ENCODE measurements at places on chromosomes 2 and 18. TPM values are rescaled to one million over a fixed set of nuclear protein-coding genes. Genes with fewer than 3 reads are reported as not detected.

DNA sequence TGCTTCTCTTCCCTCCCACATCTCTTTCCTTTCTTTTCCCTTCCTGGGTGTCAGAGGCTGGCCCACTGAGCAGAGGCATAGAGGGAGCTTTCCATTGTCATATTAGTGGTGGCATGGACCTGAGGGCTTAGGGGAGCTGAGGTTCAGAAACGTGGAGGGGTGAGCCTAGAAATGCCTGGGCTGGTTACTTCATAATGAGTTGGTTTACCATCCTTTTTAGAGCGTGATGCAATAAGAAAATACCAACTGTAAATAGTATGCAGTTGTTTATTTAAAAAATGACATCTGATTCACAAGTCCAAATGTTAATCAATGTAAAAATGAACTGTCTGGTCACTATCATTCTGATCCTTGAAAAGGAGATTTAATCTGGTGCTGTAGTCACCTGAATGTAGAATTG is 46.3 kb downstream of the MYO1B start:
- no peak for DNase-seq

DNA sequence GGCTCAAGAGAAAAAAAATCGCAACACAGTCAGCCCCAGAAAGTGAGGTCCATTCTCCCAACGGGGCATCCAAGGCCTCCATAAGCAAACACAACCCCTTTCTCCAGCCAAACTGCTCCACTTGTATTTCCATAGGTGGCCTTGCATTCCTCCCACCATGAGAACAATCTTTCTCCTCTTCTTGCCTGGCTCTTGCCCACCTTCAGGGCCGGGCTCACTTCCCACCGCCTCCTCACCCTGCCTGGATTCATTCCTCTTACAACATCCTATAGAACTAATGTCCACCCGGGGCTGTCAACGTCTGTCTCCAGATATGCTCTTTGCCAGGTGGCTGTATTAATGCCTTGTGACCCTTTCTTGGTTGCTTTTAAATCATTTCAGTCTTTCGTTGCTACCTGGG is 124.5 kb downstream of the SMAD7 start:
- DNase-seq: peak; percentile 2

DNA sequence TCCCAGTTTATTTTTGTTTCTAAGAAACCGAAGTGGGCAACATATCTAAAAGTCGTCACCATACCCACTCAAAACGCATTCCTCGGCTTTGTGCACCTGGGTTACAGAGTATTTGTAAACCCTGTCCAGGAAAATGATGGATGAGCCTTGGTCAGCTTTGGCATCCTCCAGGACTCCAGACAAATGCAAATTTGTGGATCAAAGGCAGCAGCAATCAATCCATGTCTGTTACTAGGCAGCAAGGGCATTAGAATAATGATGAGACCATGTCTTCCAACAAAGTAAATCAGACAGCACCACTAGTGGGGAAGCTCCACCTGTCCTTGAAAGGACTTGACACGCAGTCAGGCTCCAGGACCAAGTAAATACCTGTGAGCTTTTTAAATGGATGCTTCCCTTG is 672.6 kb upstream of the GYPC start:
- no peak for DNase-seq

DNA sequence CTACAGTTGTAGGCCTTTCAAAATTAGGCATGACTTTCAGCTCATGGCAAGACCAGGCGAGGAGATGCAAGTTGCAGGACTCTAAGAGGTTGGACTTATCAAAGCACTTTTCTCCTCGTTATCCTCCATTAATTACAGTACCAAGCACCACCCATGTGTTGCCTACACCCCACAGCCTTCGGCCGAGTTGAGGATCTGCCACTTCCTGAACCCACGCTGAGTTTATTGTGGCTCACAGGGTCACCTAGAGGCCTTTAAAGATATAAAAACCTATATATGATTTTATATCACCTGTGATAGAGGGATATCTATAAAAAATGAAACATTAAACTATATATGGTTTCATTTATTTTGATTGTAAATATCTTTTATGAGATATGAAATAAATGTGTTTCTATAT is 2.6 kb downstream of the UGT1A10 start:
- no peak for DNase-seq

GRCh38 chr18:13202571-13202970 is 16.0 kb upstream of the LDLRAD4 start:
- no peak for DNase-seq

- no peak for DNase-seq
Measured at GRCh38 chr2:221818616-221819320, 246.7 kb upstream of the EPHA4 start.

GRCh38 chr18:11761553-11761952 is 72.5 kb downstream of the GNAL start:
- DNase-seq: no peak

DNA sequence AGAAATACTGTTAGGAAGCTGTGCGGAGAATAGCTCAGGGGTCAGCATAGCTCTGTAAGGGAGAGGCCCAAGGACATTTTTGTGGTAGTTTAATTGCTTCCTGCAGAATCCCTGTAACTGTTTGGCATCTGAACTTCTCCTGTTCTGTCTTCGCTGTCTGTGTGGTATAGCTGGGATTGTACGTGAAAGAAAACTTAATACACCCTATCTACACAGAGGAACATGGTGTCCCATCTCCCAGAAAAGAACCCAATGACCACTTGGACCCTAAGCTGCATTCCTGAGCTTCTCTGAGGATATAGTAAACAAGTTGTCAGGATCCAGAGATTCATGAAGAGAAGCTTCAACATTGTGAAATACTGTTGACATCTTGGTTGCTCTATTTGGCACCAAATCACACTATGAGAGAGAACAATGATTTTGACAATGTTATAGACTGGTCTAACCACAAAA is 81.3 kb downstream of the CDC42EP3 start:
- DNase-seq: no peak

- DNase-seq: no peak
Measured at GRCh38 chr2:234917211-234917975, 34.4 kb upstream of the SH3BP4 start.

DNA sequence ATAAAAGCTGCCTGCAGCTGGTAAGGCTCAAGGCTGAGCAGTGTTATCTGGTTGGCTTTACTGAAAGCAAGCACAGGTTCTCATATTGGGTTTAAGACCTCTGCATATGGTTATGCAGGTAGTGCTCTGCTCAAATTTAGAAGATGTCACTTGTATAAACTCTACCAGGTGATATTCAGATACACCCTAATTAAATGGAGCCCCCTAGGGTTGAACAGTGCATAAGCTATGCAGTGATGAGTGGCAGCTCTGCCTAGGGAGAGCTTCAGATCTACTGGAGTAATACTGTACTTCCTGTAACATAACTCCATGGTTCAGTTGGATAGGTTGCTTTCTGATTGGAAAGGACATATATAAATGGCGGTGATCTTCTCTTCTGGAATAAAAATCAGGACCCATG is 222.7 kb downstream of the CYRIA start:
- DNase-seq: no peak

- peak; percentile 40 for DNase-seq
Measured at GRCh38 chr2:9251154-9252001, 44.8 kb downstream of the ASAP2 start.

DNA sequence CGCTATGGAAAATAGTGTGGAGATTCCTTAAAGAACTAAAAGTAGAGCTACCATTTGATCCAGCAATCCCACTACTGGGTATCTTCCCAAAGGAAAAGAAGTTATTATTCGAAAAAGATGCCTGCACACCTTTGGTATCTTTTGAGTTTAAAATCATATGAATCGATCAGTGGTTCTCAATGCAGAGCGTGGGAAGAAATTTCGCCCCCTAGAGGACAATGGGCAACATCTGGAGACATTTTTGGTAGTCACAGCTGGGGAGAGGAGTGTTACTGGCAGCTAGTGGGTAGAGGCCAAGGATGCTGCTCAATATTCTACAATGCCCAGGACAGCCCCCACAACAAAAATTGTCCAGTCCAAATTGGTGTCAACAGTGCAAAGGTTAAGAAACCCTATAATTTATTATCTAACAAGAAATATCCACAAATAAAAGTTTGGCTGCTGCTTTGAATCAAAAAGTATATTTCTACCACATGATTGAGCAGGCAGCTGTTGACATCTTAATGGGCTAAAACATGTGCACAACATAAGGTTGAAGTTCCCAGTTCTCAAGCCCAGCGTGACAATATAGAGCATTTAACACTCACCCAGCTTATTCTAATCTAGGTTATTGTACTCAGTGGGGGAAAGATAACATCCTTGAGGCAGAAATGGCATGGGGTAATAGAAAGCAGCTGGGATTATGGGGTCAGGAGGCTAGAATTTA is 425.7 kb downstream of the LRATD1 start:
- no peak for DNase-seq

- DNase-seq: no peak
Measured at GRCh38 chr2:105541189-105542050, 142.6 kb upstream of the FHL2 start.

DNA sequence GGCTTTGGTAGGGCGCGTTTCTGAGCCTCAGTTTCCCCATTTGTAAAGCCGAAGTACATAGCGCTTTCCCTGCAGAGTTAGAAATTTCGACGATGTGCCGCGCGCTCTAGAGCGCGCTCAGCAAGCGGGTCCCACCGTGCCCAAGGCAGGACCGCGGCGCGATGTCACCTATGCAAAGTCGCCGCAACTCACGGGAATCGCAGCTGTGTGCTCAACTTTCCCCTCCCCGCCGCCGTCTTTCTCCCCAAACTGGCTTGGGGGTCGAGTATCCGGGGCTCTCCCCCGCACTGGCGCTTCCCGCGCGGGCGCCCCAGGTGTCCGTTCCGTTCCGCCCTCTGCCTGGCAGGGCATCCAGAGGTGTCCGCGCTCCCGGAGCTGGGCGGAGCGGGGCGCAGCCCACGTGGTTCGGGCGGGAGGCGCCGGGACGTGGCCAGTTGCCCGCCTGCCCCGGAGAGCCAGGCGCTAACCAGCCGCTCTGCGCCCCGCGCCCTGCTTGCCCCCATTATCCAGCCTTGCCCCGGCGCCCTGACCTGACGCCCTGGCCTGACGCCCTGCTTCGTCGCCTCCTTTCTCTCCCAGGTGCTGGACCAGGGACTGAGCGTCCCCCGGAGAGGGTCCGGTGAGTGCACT is at the start of gene MLPH:
Gene MLPH (plus strand): TSS at position 433 of the 630 bp plus-strand sequence. CDS start 6,176 bp downstream, outside the sequence.
- peak; percentile 82 for DNase-seq

- DNase-seq: no peak
Measured at GRCh38 chr2:142484111-142484510, 353.3 kb upstream of the LRP1B start.

GRCh38 chr2:7837237-7837760 is 844.6 kb upstream of the ID2 start:
- DNase-seq: peak; percentile 15

DNA sequence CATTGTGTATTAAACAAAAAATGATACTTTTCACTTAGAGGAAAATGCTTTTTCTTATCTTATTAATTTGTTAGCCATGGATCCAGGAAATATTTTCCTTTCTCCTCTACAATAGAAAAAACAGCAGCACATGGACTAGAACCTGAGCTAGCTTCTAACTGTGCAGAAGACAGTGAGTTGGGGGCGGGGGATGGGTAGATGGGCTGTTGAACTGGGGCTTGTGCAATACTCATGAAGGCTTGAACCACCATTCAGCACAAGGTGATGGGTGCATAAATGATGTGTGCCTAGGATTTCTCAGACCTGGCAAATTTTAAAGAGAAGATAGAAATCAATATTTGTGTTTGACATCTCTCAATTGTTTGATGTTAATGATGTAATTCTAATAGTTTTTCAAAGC is 42.0 kb downstream of the COL5A2 start:
- DNase-seq: no peak

DNA sequence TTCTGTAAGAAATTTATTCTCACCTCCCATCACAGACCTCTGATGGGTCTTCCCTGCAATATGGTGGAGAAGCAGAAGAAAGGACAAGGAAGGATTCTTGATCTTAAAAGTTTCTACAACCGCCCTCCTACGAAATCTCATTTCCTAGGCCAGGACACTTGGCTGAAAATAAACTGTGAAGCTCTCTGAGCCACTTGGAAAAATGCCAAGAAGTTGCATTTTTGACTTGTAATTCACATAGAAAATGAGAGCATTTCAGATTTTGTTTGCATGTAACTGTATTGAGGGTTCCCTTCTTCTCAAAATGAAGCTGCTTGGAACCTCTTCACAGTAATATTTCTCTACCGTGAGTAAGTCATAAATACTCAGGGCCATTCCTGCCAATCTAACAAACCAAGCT is 458.3 kb upstream of the SLC14A2 start:
- DNase-seq: peak; percentile 47

GRCh38 chr2:26477911-26478253 is at the start of gene OTOF:
OTOF (minus strand) TSS chr2:26478124.
- DNase-seq: peak; percentile 84

DNA sequence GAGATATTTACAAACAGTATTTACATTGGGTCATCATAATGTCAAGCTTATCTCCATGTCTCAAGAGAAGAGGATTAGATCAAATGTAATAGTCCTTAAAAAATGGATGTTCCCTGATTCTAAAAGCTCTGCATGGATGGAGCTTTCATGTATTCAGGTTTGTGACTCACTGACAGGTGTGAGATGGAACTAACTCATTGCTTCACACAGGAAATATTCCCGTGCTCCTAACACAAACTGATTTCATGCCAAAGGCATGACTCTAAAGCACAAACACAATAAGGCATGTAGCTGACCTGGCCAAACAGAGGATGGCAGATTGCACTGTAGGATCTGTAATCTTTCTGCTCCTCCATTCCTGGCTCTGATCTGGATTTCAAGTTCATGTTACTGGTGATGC is 110.0 kb downstream of the ALK start:
- no peak for DNase-seq

DNA sequence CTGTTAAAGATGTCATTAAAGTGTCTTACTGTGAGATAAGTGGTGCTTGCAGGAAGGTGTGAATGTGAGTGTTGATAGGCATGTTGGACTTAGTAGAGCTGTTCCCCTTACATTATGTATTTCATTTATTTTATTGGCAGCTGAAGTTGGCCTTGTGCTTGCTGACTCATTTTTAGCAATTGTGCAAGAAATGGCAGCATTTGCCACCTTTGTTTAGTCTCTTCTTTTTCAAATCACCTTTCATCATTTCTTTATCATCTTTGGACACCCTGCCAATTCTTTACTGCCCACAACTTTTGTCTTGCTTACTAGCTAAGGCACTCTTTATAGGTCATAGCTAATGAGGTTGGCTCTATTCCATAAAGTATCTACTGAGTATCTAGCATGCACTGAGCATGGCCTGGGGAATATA is 130.3 kb upstream of the LYPD6 start:
- no peak for DNase-seq

TET3 gene
- polyA plus RNA-seq: 2.2 TPM

CIB4 gene
- not detected for polyA plus RNA-seq

MROH2A gene
- polyA plus RNA-seq: not detected

CRYGD gene
- not detected for polyA plus RNA-seq

TCF23 gene
- polyA plus RNA-seq: not detected

CYS1 gene
- 2.4 TPM for polyA plus RNA-seq

KIF3C gene
- 1.1 TPM for polyA plus RNA-seq

NRBP1 gene
- polyA plus RNA-seq: 51.4 TPM

SLC8A1 gene
- 0.75 TPM for polyA plus RNA-seq

Measured in stomach (tissue), 19 donors.